Left renal pelvis (tissue), 4 donors: ENCODE measurements at places on chromosomes 2 and 18. TPM values are rescaled to one million over a fixed set of nuclear protein-coding genes. Genes with fewer than 3 reads are reported as not detected.

The CHST10 gene
- 23.3 TPM for polyA plus RNA-seq

The XIRP2 gene
- polyA plus RNA-seq: 0.13 TPM

The LIPG gene
- polyA plus RNA-seq: 58.6 TPM

The NYAP2 gene
- 0.04 TPM for polyA plus RNA-seq

The VAMP8 gene
- polyA plus RNA-seq: 103 TPM

The STARD6 gene
- polyA plus RNA-seq: 0.36 TPM

The NPAS2 gene
- polyA plus RNA-seq: 14.8 TPM

The C2orf81 gene
- 9.0 TPM for polyA plus RNA-seq

The PRSS56 gene
- not detected for polyA plus RNA-seq

The NIF3L1 gene
- 45.3 TPM for polyA plus RNA-seq

The CCDC85A gene
- polyA plus RNA-seq: 1.6 TPM

The TEKT4 gene
- polyA plus RNA-seq: 0.32 TPM

The DPP10 gene
- polyA plus RNA-seq: 13.9 TPM

The C2orf78 gene
- not detected for polyA plus RNA-seq

The RASGRP3 gene
- 20.4 TPM for polyA plus RNA-seq

The CCDC102B gene
- polyA plus RNA-seq: 6.9 TPM

The LIMS4 gene
- 1.5 TPM for polyA plus RNA-seq

The CLEC4F gene
- 0.15 TPM for polyA plus RNA-seq

The CAVIN2 gene
- 47.6 TPM for polyA plus RNA-seq

The SMAD2 gene
- polyA plus RNA-seq: 99.9 TPM

The NHEJ1 gene
- 21.3 TPM for polyA plus RNA-seq

The MIB1 gene
- polyA plus RNA-seq: 55.6 TPM

The CBLN2 gene
- polyA plus RNA-seq: 13.9 TPM

The CACNB4 gene
- polyA plus RNA-seq: 12.8 TPM

The SPHKAP gene
- polyA plus RNA-seq: 4.2 TPM

The REG1B gene
- not detected for polyA plus RNA-seq

The SLC8A1 gene
- polyA plus RNA-seq: 68.5 TPM

The FNDC4 gene
- 11.5 TPM for polyA plus RNA-seq

The MARCO gene
- 0.22 TPM for polyA plus RNA-seq

The RBFA gene
- 30.1 TPM for polyA plus RNA-seq

The AGAP1 gene
- 19.8 TPM for polyA plus RNA-seq
